ENCODE measurements at places on chromosomes 5 and 9. TPM values are rescaled to one million over a fixed set of nuclear protein-coding genes. Genes with fewer than 3 reads are reported as not detected.
A peak's percentile ranks its signal among the peaks of the same experiment; 100 is the strongest.

DNA sequence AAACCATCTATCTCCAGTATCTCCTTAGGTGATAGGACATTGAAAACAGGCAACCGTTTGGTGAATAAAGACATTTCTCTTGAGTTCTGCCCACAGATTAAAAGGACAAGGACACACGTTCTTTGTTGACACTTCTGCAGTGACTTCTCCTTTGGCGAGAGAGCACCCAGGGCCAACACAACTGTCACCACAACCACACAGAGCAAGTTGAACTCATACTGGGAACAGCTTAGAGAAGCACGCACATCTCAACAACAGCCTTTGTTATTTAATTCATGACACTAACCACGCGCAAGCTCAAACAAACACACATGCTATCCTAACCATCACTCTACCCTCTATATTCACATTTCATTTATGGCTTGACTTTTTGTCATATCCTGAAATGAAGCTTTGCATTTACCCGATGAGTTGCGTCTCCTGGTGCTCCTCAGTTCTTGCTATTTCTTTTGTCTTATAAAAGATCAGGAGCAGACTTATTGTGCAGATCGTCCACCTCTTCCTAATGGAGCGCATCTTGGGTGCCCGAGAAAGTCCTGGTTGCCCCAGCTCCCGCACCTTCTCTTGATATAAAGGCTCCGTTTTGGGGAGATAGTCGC, 543 bp downstream of the ST8SIA4 start:
- DNase-seq, result no peak

- DNase-seq, result no peak
These were observed 4.8 kb upstream of the KCNMB1 start for GRCh38 chr5:170393958-170394357.

MLANA gene
- polyA plus RNA-seq, result 1.4 TPM

GRCh38 chr9:109652971-109653370, 127.0 kb upstream of the PALM2AKAP2 start:
- no peak for DNase-seq

DNA sequence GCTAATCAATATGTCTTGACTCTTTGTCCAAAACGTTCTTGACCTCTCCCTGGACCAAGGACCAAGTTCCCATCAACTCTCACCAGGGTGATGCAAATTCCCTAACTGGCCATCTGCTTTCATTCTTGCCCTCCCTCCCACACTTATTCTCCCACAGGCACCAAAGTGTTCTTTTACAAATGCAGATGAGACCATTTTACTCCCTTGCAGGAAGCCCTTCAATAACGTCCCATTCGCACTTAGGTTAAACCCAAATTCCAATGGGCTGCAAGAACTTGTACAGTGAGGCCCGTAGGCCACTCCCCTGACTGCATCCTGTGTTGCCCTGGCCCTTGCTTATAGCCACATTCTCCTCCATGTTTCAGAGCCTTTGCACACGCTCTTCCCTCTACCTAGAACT, 7.3 kb downstream of the ARAP3 start:
- no peak for DNase-seq

ARHGEF37 gene
- 5.0 TPM for polyA plus RNA-seq

DNA sequence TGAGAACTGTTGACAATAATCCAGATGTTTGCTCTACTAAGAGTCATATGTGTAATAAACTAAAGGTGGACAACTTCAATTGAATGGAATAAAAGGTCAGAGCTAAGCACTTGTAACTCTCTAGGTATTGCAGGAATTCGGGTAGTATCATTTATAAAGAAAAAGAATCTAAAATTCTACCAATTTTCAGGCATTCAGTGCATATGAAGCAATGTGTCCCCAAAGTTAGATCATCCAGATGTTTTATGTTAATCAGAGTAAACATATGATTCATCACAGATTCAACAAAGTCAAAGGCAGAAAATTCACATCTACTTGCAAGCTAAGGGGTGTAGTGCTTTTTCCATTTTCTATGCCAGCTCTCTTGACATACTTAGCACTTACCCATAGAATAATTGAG, 477.1 kb downstream of the PDE4D start:
- DNase-seq, result no peak

GRCh38 chr9:77016526-77017504, 2.6 kb upstream of the FOXB2 start:
- DNase-seq, result no peak

DNA sequence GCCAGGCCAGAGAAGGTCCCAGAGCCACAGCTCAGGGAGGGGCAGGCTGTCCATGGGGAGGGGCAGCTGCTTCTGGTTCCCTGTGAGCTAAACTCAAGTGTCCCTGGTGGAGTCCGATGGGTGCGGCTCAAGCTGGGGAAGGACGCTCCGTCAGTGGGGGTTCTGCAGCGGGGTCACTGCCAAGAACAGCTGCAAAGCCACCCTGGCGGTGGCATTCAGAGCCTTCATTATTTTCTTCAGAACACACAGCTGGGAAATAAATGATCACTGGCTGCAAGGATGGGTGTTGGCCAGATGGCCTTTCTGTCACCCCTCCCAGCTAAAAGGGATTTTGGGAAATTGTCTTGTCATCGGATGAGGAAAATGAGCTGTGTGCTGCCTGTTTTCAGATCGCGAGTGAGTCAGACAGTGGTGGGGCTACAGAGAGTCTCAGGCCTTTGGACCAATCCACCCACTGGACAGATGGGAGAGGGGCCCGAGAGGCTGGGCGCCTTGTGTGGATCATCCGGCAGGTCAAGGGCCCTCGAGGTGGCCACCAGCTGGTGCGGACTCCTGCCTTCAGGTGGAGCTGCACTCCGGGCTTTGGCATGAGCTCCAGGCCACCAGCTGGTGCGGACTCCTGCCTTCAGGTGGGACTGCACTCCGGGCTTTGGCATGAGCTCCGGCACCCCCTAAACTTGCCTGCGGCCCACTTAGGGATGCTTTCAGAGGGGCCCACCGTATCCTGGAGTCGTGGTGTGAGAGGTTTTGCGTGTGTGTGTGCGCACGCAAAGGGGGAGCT, 17.9 kb upstream of the GFPT2 start:
- peak; percentile 59 for DNase-seq

DNA sequence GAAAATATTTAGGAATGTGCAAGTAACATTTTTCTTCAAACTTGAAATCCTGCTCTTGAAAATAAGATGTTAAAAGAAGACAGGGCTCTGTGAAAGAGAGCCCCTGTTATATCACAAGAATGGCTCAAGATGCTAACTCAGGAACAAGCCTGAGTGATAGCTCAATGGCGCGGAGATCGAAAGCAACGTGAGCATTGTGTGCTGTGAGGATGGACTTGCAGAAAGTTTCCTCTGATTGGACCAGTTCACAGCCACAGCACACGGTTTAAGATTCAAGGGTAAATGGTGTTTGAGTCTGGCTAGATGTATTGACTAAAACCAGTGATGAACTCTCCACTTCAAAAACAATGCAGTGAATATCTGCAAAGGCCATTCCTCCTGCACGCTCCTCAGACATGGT, 2387.0 kb downstream of the MAT2B start:
- no peak for DNase-seq

- DNase-seq, result peak; percentile 64
These were observed 31.8 kb upstream of the FGF1 start for GRCh38 chr5:142717582-142718215.

DNA sequence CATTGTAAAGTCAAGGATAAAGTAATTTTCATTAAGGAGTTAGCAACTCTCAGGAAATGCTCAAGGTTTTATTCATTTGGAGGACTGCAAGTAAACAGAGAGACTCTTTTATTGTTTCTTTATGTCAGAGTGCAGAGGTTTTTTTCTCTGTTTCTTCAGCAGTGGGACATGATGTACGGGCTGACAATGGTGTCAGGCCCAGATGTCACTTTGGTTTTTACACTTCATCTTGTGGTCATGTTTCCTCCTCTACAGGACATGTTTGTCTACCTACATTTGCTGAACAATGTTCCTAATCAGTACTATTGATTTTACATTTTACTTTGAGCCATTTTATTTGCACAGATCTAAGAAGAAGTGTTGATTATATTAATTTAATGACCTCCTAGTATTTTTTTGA, 72.8 kb upstream of the PARP8 start:
- DNase-seq, result no peak
